Stimulated activated CD4-positive, alpha-beta T cell treated with anti-CD3 and anti-CD28 coated beads, TNF-alpha, amount 100 ng/mL, for 4 hours (primary cell): ENCODE measurements at places on chromosomes 5 and 9.

DNA sequence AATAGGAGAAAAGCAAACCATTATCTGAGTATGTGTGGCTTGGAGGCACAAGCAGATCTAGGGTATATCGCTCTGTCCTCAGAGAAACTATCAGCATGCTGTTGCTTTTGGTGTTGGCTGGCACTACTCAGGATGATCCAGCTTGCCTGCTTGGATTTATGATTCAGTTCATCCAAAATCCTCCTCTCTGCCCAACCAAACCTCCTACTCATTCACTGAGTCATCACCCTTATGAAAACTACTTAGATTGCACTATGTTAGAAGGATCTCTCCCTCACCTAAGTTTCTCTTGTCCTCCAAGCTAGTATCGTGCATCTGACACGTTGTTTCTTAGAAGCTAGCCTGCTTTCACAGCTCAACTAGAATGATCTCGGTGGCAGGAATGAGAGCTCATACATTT is 14.2 kb upstream of the ZBED3 start:
- no peak for DNase-seq

DNA sequence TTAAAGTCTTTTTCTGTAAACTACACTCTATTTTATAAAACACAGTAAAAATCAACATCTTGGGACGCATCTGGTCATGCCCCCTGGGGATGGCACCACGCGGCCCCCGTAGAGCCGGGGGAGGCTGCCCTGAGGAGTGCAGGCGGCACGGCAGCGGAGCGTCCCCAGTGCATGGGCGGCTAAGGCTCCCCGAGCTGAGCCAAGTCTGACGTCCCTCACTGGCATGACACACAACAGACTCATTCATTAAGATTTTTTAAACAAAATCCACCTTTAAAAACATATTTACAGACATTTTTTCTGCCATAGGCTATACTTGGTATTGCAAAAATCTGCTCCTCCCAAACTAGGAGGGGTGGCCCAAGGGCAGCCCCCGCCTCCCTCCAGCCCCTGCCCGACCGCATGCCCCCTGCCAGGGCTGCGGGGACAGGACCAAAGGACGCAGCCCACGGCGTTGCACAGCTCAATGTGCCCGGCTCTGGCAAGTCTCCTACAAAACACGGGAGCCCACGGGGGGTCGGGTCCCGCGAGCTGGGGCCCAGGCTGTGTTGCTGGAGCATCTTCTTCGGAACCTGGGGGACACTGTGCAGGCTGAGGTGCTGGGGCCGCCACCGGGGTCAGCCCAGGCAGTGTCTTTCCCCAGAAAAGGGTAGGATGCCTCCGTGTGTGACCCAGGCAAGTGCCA is 11.8 kb upstream of the SEC16A start:
- no peak for DNase-seq

DNA sequence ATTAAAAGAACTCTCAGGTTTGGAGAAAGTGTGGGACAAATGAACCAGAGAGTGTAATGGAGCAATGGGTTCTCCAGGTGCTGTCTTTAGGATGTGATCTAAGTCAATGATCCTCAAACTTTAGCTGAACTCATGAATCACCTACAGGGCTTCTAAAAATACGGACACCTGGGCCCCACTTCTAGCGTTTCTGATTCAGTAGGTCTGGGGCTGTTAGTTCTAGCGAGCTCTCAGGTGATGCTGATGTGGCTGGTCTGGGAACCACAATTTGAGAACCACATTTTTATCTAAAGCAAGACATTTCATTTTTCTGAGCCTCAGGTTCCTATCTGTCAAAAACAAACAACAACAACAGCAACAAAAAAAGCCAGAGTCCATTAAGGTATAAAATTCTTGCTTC is 35.1 kb upstream of the PCA3 start:
- no peak for DNase-seq

DNA sequence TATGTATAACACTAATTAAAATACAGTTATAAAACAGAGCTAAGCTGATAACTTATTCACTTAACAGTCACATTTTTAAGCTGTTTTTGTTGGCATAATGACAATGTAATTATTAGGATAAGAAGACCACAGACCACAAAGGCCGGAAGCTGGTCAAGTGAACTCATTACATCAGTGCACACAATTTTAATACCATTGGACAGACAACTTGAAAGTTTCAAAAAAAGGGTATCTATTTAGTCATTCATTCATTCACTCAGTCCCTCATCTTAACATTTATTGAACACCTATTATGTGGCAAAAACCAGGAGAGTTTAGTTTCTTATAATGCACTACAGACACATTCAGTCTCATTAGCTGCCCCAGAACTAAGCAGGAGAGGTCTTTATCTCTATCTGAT is 11.6 kb downstream of the ERP44 start:
- DNase-seq: no peak

GRCh38 chr5:31753700-31754357 is 114.9 kb downstream of the PDZD2 start:
- no peak for DNase-seq
